ENCODE measurements at places on chromosomes 5 and 9.

DNA sequence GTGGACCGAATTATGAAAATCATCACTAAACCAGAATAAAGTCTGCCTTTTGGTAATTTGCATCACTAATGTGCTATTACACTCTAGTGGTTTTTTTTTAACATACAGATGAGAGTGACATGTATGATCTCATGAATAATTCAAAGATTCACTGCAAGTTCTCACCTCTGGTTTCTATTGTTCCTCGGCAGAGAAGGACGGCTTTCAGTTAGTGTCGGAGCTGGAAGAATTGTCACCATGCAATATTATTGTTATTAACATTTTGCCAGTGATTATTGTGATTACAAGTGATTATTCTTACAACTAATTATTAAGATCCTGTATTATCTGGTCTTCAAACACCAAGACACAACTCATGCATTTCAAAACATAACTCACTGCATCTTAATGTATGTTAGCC, 366.6 kb upstream of the RPS23 start:
- no peak for DNase-seq

DNA sequence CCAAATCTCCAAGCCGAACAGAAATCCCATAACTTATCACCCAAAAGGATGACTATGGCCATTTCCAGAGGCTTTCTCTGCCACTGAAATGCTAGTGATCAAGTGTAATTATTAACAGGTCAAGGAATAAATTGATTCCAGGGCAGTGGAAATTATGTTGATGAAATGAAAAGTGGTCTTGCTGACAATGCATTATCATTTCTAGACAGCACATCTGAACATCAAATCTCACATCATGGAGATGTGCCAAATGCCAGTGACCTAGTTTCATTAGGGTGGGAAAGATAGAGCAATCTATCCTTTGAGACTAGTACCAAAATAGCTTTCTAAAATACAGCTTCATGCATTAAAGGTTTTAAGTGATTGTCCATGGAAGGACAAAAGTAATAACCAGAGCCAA, 86.1 kb downstream of the AUH start:
- DNase-seq, result no peak

DNA sequence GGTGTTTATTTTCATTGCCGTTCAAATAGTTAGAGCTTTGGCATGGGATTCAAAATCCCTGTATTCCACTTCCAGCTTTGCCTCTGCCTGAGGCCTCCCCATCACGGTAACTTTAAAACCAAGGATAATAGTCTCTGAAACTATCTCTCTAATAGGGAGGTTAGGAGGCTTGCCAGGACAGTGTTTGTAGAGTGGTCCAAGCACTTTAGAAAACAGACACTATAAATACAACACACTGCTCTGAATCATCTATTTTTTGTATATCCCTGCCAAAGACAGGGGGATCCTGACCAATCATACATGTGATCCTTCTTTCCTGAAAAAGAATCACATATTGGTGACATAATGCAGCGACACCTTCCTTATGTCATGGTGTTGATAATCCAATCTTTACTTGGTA, 326.8 kb downstream of the BNC2 start:
- DNase-seq, result no peak

DNA sequence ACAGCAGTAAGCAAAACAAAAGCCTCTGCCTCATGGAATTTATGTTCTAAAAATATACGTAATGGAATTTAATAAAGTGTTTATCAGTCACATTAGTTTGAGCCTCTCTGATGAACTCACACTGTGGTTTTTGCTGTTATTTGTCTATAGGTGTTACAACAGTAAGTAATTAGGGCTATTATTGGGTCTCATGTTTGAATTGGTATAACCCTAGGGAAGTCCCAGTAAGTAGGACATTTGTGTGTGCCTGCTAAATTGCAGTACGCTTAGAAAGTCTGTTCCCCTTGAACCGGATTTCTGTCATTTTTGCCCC, 197.6 kb downstream of the NR3C1 start:
- no peak for DNase-seq

DNA sequence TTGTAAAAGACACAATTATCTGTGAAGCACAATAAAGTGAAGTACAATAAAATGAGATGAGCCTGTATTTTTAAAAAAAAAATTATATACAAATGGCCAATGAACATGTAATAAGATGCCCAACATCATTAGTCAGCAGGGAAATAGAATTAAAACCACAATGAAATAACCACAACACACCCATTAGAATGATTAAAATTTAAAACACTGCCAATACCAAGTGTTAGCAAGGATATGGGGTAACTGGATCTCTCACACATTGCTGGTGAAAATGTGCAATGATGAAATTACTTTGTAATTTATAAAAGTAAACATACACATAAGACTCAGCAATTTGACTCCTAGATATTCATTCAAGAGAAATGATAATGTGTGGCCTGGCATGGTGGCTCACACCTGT, 62.8 kb downstream of the SHOC1 start:
- DNase-seq, result no peak

- peak; percentile 70 for DNase-seq
Measured at GRCh38 chr9:83708515-83709158, 879 bp upstream of the UBQLN1 start.

- DNase-seq, result no peak
Measured at GRCh38 chr9:5608298-5609225, 20.3 kb upstream of the RIC1 start.

GRCh38 chr9:8101607-8102006, 302.0 kb upstream of the DMAC1 start:
- no peak for DNase-seq

GRCh38 chr5:158640593-158640980, 459.1 kb downstream of the EBF1 start:
- DNase-seq, result no peak

DNA sequence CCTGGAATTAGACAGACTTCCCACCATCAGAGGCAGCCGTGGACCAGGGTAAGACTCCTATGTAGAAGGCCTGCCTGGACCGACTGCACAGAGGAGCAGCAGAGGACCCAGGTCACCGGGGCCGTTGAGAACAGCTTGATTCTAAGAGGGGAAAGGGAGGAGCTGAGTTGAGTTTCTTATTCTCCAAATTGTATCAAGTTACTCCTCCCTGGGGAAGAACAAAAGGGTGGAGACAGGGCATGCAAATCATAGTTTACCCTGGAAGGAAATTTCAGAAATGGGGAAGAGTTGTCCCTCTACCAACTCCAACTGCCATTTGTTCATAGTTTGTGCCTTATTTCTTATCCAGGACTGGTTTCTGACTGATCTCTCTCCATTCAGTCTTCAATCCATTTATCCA, 20.9 kb upstream of the SLC31A2 start:
- DNase-seq, result no peak

GRCh38 chr5:54323495-54323894, 13.1 kb upstream of the ARL15 start:
- DNase-seq, result no peak

DNA sequence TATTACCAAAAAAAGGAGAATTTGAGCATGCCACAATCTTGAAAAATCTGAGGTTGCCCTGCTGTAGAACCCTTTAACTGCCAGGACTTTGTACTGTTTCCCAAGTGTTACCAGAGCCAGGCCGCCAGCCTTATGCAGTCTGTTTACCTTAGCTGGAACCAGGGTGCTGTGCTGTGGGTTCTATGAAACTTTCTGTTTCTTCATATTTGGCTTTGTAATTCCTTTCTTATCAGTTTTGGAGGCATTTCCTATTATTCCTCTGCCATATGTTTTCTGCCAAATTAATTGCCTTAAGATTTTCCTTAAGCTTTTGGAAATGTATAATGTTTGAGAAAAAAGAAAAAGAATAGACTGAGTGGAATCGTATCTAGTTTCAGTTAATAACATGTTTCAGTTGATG, 2.1 kb downstream of the S1PR3 start:
- DNase-seq, result no peak

DNA sequence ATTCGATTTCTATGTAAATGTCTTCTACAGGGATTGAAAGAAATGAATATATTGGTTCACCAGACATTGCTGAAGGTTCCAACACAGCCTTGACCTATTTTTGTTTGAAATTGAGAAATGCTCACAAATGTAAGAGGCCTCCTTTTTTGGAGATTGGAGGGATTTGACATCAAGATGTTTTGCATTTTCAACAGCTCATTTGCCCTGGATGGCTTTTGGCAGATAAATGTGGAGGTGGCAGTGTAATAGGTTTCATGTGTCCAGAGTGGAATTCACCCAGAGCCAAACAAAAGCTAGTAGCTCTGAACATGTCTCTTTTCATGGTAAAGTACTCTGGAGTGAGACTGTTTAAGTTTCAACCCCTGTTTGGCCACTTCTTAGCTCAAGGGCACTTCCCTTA, 77.3 kb downstream of the PALM2AKAP2 start:
- DNase-seq, result no peak

- DNase-seq, result no peak
Measured at GRCh38 chr5:166781737-166782136, 1509.7 kb upstream of the WWC1 start.

DNA sequence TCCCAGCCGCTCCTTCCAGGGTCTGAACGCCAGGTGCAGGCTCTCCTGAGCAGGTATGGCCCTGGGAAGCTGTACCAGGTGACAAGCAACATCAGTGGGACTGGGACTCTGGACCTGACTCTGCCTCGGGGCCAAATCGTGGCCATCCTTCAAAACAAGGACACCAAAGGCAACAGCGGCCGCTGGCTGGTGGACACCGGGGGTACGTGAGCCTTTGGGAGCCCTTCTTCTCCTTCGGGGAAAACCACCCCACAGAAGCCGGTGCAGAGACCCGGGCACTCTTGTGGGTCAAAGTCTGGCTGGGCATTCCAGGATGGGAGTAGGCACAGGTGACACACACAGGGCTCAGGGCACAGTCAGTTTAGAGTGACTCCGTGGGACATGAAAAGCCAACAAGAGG, 45.8 kb downstream of the ARHGEF37 start:
- DNase-seq, result no peak

- no peak for DNase-seq
Measured at GRCh38 chr5:28954074-28954473, 1915.7 kb upstream of the CDH9 start.

GRCh38 chr9:84556556-84556955, 113.0 kb upstream of the NTRK2 start:
- no peak for DNase-seq

- no peak for DNase-seq
Measured at GRCh38 chr5:151005187-151005949, 15.0 kb upstream of the GPX3 start.

DNA sequence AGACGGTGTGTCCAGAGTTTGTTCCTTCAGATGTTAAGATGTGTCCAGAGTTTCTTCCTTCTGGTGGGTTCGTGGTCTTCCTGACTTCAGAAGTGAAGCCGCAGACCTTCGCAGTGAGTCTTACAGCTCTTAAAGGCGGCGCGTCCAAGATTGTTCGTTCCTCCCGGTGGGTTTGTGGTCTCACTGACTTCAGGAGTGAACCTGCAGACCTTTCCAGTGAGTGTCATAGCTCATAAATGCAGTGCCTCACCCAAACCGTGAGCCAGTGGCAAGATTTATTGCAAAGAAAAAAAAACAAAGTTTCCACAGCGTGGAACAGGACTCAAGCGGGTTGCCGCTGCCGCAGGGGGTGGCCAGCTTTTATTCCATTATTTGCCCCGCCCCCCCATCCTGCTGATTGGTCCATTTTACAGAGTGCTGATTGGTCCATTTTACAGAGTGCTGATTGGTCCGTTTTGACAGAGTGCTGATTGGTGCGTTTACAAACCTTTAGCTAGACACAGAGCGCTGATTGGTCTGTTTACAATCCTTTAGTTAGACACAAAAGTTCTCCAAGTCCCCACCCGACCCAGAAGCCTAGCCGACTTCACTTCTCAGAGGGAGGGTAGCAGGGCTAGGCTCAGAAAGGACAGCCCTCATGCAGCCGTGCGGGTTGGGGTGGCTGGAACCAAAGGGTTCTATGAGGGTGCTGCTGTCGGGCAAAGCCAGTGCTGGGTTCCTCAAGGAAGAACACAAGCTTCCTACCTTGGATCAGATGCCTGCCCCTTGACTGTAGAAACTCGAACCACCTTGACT, 9.1 kb upstream of the RNF130 start:
- DNase-seq, result no peak

DNA sequence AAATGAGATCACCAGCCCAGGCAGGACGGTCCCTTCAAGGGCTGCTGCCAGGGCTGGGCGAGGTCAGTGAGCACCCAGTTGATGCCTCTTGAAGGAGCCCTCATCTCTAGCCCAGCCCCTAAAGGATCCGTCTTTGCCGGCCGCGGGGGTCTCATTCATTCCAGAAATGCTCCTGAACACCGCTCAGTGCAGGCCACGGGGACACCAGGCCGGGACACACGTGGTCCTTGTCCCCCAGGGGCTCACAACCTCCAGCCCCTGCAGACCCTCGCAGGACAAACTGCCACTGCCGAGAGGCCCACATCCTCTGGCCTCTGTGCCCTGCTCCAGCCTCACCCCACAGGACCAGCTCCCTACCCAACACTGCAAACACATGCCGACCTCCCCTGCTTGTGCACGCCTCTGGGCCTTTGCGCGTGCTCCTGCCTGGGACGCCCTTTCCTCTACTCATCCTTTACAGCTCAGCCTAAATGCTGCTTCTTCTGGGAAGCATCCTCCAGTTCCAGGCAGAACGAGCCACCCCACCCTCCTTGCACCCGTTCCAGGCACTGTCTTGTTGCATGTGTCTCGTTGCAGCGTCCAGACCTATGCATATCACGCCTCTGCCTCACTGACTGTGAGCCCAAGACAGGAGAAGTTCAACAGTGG, 10.3 kb upstream of the LAMC3 start:
- DNase-seq, result no peak

DNA sequence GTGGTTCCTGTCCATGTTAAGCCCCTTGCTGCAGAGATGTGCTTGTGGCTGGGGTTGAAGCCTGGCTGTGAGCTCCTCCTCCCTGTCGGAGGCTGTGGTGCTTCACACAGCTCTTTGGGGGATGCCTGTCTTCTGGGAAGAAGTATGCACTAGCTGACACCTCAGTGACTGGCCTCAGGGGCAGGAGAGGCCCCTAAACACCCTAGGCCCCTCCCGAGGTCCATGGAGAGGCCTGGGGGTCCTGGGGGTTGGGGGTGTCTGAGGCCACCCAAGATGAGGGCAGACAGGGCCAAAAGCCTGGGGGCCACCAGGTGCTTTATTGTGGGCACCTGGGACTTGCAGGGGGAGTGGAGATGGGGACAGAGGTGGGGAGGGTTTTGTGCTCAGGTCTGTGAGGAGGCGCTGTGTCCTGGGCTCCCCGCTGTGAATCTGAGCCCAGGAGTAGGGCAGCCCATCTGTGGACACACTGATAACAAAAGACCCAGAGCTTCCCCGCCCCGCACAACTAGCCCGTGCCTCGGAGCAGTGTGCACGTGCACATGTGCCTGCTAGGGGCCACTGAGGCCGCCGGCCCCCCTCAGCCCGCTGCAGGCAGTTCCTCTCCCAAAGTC, 92.0 kb downstream of the PHF2 start:
- DNase-seq, result no peak

GRCh38 chr5:13640270-13640669, 304.2 kb downstream of the DNAH5 start:
- no peak for DNase-seq

DNA sequence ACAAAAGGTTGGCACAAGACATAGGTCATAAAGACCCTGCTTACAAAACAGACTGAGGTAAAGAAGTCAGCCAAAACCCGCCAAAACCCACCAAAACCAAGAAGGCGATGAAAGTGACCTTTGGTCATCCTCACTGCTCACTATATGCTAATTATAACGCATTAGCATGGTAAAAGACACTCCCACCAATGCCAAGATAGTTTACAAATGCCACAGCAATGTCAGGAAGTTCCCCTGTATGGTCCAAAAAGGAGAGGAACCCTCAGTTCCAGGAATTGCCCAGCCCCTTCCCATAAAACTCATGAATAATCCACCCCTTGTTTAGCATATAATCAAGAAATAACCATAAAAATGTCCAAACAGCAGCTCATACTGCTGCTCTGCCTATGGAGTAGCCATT, 27.7 kb downstream of the MLLT3 start:
- DNase-seq, result no peak

GRCh38 chr9:69295872-69296552, 29.0 kb upstream of the ENTREP1 start:
- no peak for DNase-seq

All from PC-9 (cell line).